CD8-positive, alpha-beta memory T cell (primary cell): ENCODE measurements at places on chromosomes 13 and 19. TPM values are rescaled to one million over a fixed set of nuclear protein-coding genes. Genes with fewer than 3 reads are reported as not detected.

DNA sequence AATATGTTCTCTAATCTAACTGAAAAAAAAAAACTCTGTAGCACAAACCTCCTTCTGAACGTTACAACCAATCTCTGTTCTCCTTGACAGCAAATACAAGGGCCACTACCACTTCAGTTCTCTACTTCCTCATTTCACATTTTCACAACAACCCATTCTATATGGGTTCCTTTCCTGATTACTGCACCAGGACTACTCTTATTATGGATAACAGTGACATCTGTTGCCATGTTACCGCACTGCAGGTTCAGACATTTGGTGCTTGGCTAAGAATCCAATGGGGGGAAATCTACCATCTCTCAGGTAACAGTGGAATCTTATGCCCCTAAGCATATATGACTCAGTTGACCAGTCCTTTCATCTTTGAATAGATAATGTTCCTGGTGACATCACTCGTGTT is 11.6 kb upstream of the FPR3 start:
- H3K27ac ChIP-seq: no peak overlapping the region
- H3K4me1 ChIP-seq: no peaks in the 10 kb centered on the region
- DNase-seq: no peak
- no peaks in the 10 kb centered on the region for H3K36me3 ChIP-seq
- no peak overlapping the region for H3K4me3 ChIP-seq

- no peaks in the 10 kb centered on the region for H3K27me3 ChIP-seq
- H3K4me3 ChIP-seq: no peak overlapping the region
- H3K36me3 ChIP-seq: no peaks in the 10 kb centered on the region
- H3K4me1 ChIP-seq: no peaks in the 10 kb centered on the region
These were observed 115.6 kb downstream of the POU4F1 start for GRCh38 chr13:78487707-78488106.

DNA sequence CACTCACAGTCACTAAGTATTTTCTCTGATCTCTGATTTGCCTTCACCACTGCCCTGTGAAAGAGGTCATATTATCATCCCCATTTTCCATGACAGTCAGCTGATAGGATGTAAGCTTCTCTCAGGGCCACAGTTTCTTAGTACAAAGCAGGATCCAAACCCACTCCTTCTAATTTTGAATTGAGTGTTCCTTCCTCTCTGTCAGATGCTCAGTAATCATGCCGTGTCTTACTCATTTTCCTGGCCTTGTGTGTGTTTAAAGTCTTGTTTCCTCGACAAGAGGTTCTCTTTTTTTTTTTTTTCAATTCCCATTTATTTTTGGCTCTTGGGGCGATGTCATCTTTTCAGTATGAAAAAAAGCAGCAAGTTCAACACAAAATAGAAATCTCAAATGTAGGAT is 72.3 kb downstream of the NAA16 start:
- no peak overlapping the region for H3K27ac ChIP-seq
- H3K4me1 ChIP-seq: peaks cover 5% of the 10 kb centered on the region
- DNase-seq: no peak
- H3K4me3 ChIP-seq: no peak overlapping the region

- H3K4me3 ChIP-seq: no peak overlapping the region
- no peaks in the 10 kb centered on the region for H3K4me1 ChIP-seq
- DNase-seq: no peak
- no peaks in the 10 kb centered on the region for H3K27me3 ChIP-seq
- H3K27ac ChIP-seq: no peak overlapping the region
These were observed 92.0 kb downstream of the NHLRC3 start for GRCh38 chr13:39130301-39130700.

GRCh38 chr13:70613295-70613694 is 505.0 kb upstream of the KLHL1 start:
- no peak overlapping the region for H3K27ac ChIP-seq
- no peak for DNase-seq
- no peaks in the 10 kb centered on the region for H3K36me3 ChIP-seq
- no peaks in the 10 kb centered on the region for H3K27me3 ChIP-seq

GRCh38 chr19:58571575-58571947 is 1.6 kb downstream of the MZF1 start:
- H3K27me3 ChIP-seq: no peaks in the 10 kb centered on the region
- H3K36me3 ChIP-seq: no peaks in the 10 kb centered on the region
- no peak overlapping the region for H3K27ac ChIP-seq
- H3K4me3 ChIP-seq: no peak overlapping the region
- H3K4me1 ChIP-seq: peaks cover 29% of the 10 kb centered on the region

- no peak for DNase-seq
- H3K27me3 ChIP-seq: no peaks in the 10 kb centered on the region
- H3K27ac ChIP-seq: no peak overlapping the region
- H3K4me1 ChIP-seq: no peaks in the 10 kb centered on the region
These were observed 12.8 kb downstream of the DCUN1D2 start for GRCh38 chr13:113477724-113478123.

DNA sequence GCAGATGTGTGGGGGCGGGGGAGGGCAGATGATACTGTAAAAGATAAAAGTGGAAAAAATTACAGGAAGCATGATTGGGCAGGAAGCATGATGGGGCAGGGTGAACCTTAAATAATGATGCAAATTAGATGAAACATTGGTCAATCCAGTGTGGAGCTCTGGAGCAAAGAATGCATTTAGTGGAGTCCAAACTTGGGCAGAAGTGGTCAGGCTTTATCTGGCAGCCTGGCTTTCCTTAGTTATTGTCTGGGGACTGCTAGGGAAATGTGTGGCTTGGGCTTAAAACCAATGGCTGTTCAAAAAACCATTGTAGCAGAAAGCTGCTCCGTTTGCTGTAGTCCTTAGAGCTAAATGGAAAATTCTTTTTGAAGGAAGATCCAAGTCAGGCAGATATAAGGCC is 1077.3 kb upstream of the MIR17HG start:
- H3K36me3 ChIP-seq: no peaks in the 10 kb centered on the region
- no peak overlapping the region for H3K27ac ChIP-seq
- no peaks in the 10 kb centered on the region for H3K4me1 ChIP-seq
- no peaks in the 10 kb centered on the region for H3K27me3 ChIP-seq
- H3K4me3 ChIP-seq: no peak overlapping the region

GRCh38 chr13:22055259-22055658 is 384.4 kb downstream of the FGF9 start:
- no peak overlapping the region for H3K4me3 ChIP-seq
- peaks cover 20% of the 10 kb centered on the region for H3K4me1 ChIP-seq
- H3K27me3 ChIP-seq: no peaks in the 10 kb centered on the region
- no peak for DNase-seq

GRCh38 chr13:60629158-60629557 is 232.1 kb downstream of the TDRD3 start:
- no peak for DNase-seq
- no peak overlapping the region for H3K27ac ChIP-seq
- no peak overlapping the region for H3K4me3 ChIP-seq

DNA sequence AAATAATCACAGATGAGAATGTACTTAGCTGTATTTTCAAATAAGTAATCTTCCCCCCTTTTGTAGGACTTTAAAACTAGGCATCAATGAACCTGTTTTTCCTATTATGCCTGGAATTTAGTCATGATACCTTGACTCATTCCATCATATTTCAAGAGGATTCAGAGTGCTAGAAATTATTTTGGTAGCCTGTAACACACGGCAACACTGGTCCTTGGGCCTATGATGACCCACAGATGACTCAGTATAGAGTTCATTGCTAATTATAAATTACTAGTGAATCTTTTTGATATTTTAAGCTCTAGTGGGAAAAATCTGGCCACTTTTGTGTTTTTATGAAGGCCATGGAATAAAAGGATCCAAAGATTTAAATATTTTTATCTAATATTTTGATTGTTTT is 26.0 kb upstream of the GARRE1 start:
- H3K4me1 ChIP-seq: peaks cover 16% of the 10 kb centered on the region
- H3K27me3 ChIP-seq: no peaks in the 10 kb centered on the region
- no peak for DNase-seq
- no peak overlapping the region for H3K27ac ChIP-seq
- peaks cover 31% of the 10 kb centered on the region for H3K36me3 ChIP-seq

DNA sequence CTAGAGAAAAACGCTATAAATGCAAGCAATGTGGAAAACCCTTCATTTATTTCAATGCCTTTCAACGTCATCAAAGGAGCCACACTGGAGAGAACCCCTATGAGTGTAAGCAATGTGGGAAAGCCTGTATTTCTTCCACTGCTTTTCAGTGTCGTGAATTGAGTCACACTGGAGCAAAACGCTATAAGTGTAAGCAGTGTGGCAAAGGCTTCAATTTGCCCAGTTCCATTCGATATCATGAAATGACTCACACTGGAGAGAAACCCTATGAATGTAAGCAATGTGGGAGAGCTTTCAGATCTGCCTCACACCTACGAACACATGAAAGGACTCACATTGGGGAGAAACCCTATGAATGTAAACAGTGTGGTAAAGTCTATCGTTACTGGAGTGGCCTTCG is 27.4 kb downstream of the ZNF20 start:
- no peak for DNase-seq
- no peaks in the 10 kb centered on the region for H3K4me1 ChIP-seq
- H3K27ac ChIP-seq: no peak overlapping the region

- H3K36me3 ChIP-seq: no peaks in the 10 kb centered on the region
- no peak for DNase-seq
- no peaks in the 10 kb centered on the region for H3K4me1 ChIP-seq
- no peaks in the 10 kb centered on the region for H3K27me3 ChIP-seq
- no peak overlapping the region for H3K4me3 ChIP-seq
These were observed 72.0 kb upstream of the PEG3 start for GRCh38 chr19:56912401-56913112.

GRCh38 chr13:110344320-110344719 is 37.2 kb downstream of the COL4A2 start:
- DNase-seq: no peak
- H3K36me3 ChIP-seq: no peaks in the 10 kb centered on the region
- H3K4me1 ChIP-seq: peaks cover 20% of the 10 kb centered on the region
- no peak overlapping the region for H3K4me3 ChIP-seq

DNA sequence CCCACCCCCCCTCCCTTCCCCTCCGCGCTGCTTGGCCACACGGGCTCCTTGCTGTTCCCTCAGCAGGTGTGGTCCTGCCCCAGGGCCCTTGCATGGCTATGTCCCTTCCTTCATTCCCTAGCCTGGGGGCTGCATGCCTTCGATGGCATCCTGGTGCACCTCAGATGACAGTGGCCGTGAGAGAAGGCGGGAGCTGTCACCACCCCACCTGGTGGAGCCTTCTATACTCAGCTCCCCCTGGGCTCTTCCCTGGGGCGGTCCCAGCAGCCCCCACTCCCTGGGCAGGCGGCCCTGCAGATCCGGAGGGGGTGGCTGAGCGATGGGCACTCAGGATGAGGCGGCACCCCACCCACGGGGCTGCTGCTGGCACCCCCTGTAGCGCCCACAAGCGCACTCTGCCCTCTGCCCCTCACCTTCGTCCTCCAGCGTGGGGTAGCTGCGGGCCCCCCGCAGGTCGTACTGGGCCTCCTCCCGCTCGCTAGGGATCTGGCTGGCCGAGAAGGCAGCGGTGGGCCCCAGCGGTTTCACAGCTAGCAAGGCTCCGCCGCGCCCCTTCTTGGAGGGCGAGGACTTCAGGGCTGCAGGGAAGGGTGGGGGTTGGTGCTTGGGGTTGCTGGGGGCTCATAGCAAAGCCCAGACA is 17.2 kb upstream of the CACTIN start:
- H3K36me3 ChIP-seq: no peaks in the 10 kb centered on the region
- H3K4me1 ChIP-seq: no peaks in the 10 kb centered on the region
- H3K27me3 ChIP-seq: no peaks in the 10 kb centered on the region
- no peak overlapping the region for H3K27ac ChIP-seq
- DNase-seq: no peak

- DNase-seq: no peak
- H3K4me3 ChIP-seq: no peak overlapping the region
- peaks cover 3% of the 10 kb centered on the region for H3K4me1 ChIP-seq
- H3K27me3 ChIP-seq: no peaks in the 10 kb centered on the region
These were observed 162.5 kb downstream of the KCTD12 start for GRCh38 chr13:76723551-76724232.

GRCh38 chr13:19672990-19673389 is 39.5 kb downstream of the MPHOSPH8 start:
- H3K4me1 ChIP-seq: no peaks in the 10 kb centered on the region
- DNase-seq: no peak
- H3K27me3 ChIP-seq: no peaks in the 10 kb centered on the region
- H3K27ac ChIP-seq: no peak overlapping the region
- H3K4me3 ChIP-seq: no peak overlapping the region
- H3K36me3 ChIP-seq: peaks cover 48% of the 10 kb centered on the region

- H3K4me3 ChIP-seq: no peak overlapping the region
- H3K27me3 ChIP-seq: no peaks in the 10 kb centered on the region
- peaks cover 57% of the 10 kb centered on the region for H3K36me3 ChIP-seq
These were observed 57.8 kb upstream of the C13orf46 start for GRCh38 chr13:114031631-114032030.

GRCh38 chr13:21576426-21576825 is 27.5 kb downstream of the MICU2 start:
- H3K4me3 ChIP-seq: no peak overlapping the region
- no peaks in the 10 kb centered on the region for H3K27me3 ChIP-seq
- H3K4me1 ChIP-seq: peaks cover 18% of the 10 kb centered on the region

- no peaks in the 10 kb centered on the region for H3K36me3 ChIP-seq
- no peaks in the 10 kb centered on the region for H3K27me3 ChIP-seq
- H3K27ac ChIP-seq: no peak overlapping the region
- peaks cover 20% of the 10 kb centered on the region for H3K4me1 ChIP-seq
- H3K4me3 ChIP-seq: no peak overlapping the region
- DNase-seq: no peak
These were observed 13.3 kb upstream of the ACP7 start for GRCh38 chr19:39070888-39071287.

GRCh38 chr13:98927951-98928927 is 49.6 kb downstream of the DOCK9 start:
- peaks cover 5% of the 10 kb centered on the region for H3K36me3 ChIP-seq
- no peak overlapping the region for H3K4me3 ChIP-seq
- H3K4me1 ChIP-seq: peaks cover 5% of the 10 kb centered on the region
- no peaks in the 10 kb centered on the region for H3K27me3 ChIP-seq
- DNase-seq: no peak
- no peak overlapping the region for H3K27ac ChIP-seq

GRCh38 chr19:2969104-2969504 is 8.3 kb upstream of the TLE6 start:
- DNase-seq: no peak
- H3K4me1 ChIP-seq: no peaks in the 10 kb centered on the region
- no peaks in the 10 kb centered on the region for H3K36me3 ChIP-seq
- H3K4me3 ChIP-seq: no peak overlapping the region
- no peaks in the 10 kb centered on the region for H3K27me3 ChIP-seq
- H3K27ac ChIP-seq: no peak overlapping the region

Gene LYPD3
- 3.8 TPM for polyA plus RNA-seq

Gene ZNF540
- 4.9 TPM for polyA plus RNA-seq

Gene BRME1
- polyA plus RNA-seq: 3.5 TPM

Gene COX7A1
- polyA plus RNA-seq: not detected

Gene ACP7
- polyA plus RNA-seq: 0.22 TPM

Gene CCNA1
- polyA plus RNA-seq: not detected

Gene FBXO27
- polyA plus RNA-seq: 0.64 TPM

Gene INSR
- not detected for polyA plus RNA-seq

Gene GRK1
- not detected for polyA plus RNA-seq

Gene PTH2
- polyA plus RNA-seq: not detected

Gene FUT2
- polyA plus RNA-seq: 0.33 TPM

Gene CYP2A7
- polyA plus RNA-seq: not detected

Gene ZNF763
- polyA plus RNA-seq: 2.5 TPM

Gene LYL1
- polyA plus RNA-seq: 4.1 TPM

Gene KASH5
- not detected for polyA plus RNA-seq

Gene YJEFN3
- polyA plus RNA-seq: not detected
